ENCODE measurements at places on chromosomes 3 and 15.

DNA sequence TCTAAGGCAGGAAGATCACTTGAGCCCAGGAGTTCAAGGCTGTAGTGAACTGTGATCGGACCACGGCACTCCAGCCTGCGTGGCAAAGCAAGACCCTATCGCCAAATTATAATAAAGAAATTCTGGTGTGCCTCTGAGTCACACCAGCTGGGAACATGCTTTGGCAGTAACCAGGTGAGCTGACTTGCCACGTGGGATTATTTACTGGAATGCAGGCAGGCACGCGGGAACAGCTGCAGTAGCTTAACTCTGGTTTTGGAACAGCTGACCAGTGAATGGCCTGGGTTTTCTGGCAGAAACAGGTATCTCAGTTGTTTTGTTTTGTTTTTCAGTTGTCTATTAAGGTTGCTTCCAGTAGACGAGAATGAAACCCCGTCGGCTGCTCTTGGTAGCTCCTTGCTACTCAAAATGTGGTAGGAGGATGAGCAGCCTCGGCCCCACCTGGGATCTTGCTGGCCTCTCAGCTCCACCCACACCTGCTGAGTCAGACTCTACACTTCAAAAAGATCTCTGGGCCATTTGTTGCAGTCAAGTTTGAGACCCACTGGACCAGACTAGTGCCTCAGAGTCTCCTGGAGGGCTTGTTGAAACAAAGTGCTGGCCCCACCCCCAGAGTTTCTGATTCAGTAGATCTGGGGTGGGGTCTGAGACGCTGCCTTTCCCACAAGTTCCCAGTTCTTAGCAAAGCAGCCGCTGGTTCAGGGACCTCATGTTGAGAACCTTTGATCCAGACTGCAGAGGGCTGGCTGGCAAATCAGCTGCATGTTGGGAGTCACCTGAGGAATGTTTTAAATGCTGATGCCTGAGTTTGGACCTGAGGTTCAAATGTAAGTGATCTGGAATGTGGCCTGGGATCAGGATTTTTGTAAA lies 26.6 kb downstream of the IDH2 start:
- no peak for DNase-seq

DNA sequence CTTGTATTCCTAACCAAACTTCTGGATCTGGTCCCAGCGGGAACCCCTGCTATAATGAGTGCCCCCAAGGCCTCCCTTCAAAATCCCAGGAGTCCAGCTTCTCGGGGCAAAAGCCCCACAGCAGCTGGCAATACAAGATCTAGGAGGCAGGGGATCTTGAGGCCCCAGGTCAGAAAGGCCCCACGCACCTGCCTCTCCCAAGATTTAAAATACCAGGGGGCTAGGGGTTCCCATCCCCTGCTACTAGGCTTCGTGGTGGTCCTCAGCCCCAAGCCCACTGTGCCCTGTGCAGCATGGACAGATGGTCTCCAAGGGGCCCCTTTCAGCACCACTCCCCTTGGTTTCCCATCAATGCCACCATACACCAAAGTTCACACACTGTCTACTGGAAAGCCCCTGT lies 15.8 kb upstream of the CYP11A1 start:
- DNase-seq: no peak

- no peak for DNase-seq
These were observed 28.5 kb upstream of the PDE8A start for GRCh38 chr15:84953136-84953535.

DNA sequence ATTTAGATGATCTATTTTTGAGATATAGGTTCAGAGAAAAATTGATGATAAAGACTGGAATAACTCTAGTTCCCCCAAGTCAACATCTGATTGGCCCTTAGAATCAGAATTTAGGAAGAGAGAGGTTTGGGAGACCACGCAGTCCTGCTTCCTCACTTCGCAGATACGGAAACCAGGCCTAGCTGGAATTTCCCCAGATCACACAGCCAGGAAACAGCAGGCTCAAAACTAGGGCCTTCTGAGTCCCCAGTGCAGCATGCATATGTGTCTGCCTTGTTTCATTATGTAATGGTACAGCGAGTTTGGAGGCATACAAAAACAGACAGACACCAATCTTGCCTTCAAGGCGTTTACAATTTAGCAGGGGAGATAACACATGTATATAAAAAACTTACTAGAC lies 177.1 kb upstream of the ICE2 start:
- no peak for DNase-seq

DNA sequence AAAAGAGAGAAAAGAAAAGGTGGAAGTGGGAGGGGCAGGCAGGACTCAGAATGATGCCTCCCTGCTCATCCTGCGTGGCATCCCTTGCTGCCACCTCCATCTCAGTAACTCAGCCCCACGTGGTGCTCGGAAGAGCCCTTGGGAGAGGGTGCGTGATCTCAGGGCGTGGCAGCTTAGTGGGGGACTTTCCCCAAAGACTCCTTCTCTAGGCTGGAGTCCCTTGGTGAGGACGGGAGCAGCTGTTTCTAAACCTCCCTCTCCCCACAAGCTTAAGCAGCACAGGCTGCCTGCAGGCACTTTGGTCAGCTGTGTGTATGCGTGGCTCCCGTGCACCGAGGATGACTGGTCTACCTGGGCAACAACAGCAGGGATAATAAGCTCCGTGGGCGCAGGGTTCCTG lies 7.4 kb upstream of the ANPEP start:
- DNase-seq: no peak

- DNase-seq: no peak
These were observed 732 bp upstream of the GCSAM start for GRCh38 chr3:112133626-112134334.

GRCh38 chr3:24545887-24546286 lies 51.2 kb upstream of the THRB start:
- DNase-seq: no peak

DNA sequence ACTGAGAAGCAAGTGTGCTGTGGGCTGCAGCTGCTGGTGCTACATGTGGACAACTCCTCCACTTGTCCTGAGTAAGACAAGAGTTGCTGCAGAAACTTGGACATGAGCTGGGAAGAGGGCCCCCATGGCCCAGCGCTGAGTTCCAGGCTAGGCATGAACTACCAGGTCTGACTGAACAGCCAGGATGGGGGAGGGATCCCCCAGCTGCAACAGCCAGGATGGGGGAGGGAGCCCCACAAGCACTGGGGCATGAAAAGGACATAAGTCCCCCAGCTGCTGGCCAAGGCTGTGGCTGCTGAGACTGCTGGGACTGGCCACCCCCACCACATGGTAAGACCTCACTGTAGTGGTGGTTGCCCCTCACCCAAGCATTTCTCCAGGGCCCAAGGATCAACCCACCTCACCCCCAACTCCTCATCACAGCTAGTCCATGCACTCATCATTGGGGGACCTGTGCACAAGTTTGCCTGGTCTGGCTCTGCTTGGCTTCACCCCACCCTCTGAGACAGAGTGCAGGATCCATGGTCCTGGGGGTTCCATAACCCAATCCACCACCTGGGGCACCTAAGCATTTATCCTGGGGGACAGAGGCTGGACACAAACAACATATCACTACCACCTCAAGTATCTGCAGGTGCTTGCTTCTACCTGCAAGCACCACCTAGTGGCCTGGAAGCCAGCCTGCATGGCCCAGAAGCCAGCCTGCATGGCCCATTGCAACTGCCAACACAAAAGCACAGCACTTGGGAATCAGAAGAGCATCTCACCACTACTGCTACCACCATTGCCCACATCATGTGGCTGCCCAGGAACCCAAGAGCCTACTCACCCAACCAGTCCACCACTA lies 84.5 kb upstream of the STT3B start:
- no peak for DNase-seq

Measured in stimulated activated CD8-positive, alpha-beta memory T cell treated with anti-CD3 and anti-CD28 coated beads, Interleukin-15, amount 100 ng/mL, for 24 hours (primary cell).